Fibroblast of skin of right biceps (primary cell): ENCODE measurements at places on chromosomes 2 and 18.

GRCh38 chr2:232741972-232742371 is 34.4 kb downstream of the KCNJ13 start:
- DNase-seq: no peak

- DNase-seq: no peak
Measured at GRCh38 chr18:10170375-10170774, 256.6 kb downstream of the VAPA start.

DNA sequence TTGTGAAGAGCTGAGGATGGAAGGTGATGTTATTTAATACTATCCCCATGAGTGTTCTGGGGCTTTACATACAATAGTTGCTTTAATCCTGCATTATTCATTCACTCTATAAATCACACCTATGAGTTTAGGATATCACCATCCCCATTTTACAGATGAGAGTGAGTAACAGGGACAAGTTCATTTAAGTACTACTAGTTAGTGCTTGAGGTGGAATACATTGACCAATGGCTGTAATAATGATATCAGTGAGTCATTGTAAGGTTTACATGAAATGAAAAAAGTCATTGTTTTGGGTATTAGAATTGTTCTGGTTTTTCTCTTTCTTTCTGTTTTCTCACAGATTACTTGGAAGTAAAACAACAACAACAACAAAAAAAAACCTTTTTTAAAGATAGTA is 42.5 kb downstream of the TANC1 start:
- no peak for DNase-seq

GRCh38 chr2:62565309-62565908 is 59.4 kb upstream of the TMEM17 start:
- no peak for DNase-seq

DNA sequence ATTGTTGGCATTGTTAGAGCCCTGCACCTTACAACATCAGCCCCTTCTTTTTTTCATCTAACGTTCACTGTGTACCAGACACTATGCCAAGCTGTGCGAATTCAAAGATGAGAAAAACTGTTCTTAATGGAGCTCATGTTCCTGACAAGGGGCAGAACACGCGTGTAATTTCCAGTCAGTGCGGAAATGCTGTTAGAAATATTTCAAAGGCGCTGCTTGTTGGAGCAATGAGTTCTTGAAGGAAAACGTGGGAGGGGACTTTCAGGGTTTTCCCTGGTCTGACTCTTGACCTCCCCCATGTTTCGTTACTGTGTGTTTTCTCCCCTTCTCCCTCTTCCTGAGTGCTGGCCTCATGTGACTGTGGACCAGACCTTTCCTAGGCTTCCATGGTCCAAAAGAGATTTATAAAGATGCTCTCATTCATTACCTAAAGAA is 1.5 kb downstream of the MTHFD2 start:
- DNase-seq: no peak

GRCh38 chr2:213185147-213185822 is 33.9 kb upstream of the IKZF2 start:
- no peak for DNase-seq

- no peak for DNase-seq
Measured at GRCh38 chr18:39487932-39488331, 1922.3 kb upstream of the CELF4 start.

DNA sequence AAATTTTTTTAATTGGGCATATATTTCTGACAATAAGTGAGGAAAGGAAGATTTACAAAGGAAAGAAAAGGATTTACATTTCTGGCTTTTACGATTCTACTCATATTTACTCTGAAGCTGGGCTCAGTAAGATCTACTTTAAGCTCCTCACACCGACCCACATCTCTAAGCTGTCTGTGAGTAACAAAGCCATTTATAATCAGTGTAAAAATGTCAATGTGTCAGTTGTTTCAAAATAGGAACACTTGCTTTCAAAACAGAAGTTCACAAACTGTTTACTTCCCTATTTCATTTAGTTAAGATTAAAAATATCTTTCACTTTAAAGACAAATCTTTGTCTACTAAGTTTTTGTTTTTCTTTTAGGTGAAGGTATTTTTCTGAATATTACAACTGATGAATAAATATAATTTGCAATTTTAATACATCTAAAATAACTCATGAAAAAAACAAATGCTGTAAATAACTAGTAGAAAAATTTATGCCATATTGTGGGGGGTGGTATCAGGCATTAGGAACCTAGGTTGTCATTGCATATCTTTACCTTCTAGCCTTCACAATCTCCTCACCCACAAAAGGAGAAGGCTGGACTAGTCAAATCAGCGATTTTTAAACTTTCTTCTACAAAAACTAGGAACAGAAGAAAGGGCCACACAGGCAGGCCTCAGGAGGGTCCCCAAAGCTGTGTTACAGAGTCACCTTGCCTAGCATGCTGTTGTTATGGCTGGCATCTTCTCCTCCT is 64.5 kb downstream of the TMEM131 start:
- no peak for DNase-seq

GRCh38 chr2:38064801-38065501 is 11.0 kb downstream of the CYP1B1 start:
- peak; percentile 60 for DNase-seq

GRCh38 chr2:167825664-167826063 is 421.7 kb downstream of the STK39 start:
- DNase-seq: no peak

- DNase-seq: no peak
Measured at GRCh38 chr2:134104754-134105153, 149.1 kb upstream of the MGAT5 start.

- DNase-seq: peak; percentile 20
Measured at GRCh38 chr2:119179202-119179601, 20.7 kb upstream of the C1QL2 start.

DNA sequence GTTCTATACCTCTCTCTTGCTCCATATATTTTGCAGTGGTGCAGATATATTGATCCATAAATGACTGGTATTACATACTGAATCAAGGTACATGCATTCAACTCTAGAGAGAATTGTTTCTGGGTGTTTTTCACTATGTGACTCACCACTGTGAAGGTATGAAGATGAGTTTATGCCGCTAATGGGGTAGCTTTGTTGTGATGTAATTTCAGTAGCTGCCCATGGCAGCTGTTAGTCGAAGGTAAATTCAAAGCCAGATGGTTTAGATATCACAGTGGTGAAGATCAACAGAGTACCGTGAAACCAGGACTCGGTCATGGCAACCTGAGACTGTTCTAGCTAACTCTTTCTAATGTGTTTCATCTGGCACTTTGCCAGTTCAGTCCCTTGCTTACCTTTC is 50.4 kb downstream of the PKP4 start:
- no peak for DNase-seq

GRCh38 chr2:11073251-11073650 is 82.0 kb upstream of the SLC66A3 start:
- DNase-seq: peak; percentile 51
